ENCODE measurements at places on chromosomes 5 and 9.

DNA sequence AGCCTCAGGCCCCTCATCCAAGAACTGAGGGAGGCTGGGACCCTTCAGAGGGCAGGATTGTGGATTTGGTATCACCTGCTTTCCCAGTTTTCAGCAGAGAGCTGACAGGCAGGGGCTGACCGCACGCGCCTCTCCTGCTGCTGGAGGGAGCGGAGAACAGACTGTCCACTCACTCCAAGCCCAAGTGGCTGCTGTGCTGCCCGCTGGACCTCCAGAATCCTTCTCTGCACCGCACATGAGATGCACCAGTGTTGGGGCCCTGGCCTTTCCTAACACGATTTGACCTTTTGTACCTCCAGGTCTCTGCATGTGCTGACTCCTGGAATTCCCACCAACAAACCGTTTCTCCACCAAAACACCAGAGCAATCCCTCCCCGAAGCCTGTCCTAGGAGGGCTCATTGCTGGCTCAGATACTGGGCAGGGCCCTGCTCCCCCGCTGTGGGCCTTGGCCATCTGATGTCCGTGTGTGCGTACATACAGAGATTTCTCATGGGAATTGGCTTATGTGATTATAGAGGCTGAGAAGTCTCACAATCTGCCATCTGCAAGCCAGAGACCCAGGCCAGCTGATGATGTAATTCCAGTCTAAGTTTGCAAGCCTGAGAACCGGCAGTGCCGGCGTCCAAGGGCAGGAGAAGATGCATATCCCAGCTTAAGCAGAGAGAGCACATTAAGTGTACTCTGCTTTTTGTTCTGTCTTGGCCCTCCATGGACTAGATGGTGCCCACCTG, 141.7 kb downstream of the GADD45G start:
- peak; percentile 69 for DNase-seq

DNA sequence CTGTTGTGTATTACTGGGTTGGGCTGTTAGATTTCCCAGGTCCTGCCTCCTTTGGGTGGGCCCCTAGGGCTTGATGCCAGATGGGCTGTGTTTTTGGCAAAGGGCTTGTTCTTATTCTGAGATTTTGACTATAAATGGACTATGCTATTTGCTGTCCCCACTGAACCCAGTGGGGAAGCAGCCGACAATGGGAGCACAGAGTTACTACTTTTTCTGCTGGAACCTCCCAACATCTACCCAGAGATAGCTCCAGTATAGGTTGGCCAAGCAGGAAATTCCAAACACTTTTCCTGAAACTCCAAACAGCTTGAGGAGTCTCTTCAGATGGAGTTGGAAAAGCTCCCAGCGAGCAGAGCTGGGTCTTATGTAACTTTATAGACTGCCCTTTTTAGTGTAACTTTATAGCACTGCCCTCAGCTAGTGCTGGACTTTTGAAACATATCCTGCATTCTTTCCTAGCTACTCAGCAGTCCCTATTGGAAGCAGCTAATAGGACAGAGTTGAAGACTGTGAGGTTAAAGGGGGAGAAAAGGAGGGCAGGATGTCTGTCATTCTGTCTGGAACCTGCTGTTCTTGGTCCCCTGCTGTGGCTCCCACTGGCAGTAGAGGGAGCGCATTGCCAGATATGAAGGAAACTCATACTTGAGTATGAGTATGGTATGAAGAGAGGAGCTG, 21.0 kb downstream of the RUSC2 start:
- DNase-seq, result peak; percentile 88

DNA sequence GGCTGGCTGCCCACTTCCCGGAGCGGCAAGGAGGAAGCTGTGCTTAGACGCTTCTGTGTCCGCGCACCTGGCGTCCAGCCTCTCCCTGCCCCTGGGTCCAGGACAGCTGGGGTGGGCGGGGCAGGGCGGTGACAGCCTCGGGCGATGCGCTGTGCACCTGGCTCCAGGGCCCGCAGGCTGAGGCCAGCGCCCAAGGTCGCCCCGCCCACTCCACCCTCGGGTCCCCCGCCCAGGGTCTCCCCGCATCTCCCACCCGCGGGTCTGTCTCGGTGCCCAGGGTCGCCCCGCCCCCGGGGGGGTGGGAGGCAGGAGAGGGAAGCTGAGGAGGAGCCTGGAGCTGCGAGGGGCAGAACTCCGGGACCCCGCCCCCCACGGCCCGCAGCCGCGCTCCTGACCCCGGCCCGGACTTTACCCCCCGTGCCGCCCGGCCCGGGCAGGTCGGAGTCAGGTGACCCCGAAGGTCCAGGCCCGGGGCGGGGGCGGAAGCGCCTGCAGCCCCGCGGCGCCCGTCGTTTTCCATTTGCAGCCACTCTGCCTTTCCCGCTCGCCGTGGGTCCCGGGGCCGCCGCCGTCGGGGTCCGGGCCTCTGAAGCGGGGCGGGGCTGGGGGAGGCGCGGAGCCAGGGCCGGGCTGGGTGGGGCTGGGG, at the start of gene ENTPD8:
TSS of gene ENTPD8 (minus strand) at position 69 of the 646 bp plus-strand sequence. CDS start 3,072 bp downstream, outside the sequence.
- DNase-seq, result peak; percentile 93

DNA sequence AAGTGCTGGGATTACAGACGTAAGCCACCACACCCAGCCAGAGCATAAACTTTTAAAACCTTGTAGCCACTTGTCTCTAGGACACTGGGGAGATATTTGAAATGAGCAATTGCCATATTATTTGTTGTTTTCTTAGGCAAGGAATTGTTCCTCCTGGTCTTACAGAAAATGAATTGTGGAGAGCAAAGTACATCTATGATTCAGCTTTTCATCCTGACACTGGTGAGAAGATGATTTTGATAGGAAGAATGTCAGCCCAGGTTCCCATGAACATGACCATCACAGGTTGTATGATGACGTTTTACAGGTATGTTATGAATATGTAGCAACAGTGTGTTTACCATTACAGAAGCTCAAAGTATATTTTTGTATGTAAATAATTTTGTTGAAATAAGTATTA, 30.5 kb downstream of the SFXN1 start:
- no peak for DNase-seq
